A673 (cell line): ENCODE measurements at places on chromosomes 5 and 9. TPM values are rescaled to one million over a fixed set of nuclear protein-coding genes. Genes with fewer than 3 reads are reported as not detected.

DNA sequence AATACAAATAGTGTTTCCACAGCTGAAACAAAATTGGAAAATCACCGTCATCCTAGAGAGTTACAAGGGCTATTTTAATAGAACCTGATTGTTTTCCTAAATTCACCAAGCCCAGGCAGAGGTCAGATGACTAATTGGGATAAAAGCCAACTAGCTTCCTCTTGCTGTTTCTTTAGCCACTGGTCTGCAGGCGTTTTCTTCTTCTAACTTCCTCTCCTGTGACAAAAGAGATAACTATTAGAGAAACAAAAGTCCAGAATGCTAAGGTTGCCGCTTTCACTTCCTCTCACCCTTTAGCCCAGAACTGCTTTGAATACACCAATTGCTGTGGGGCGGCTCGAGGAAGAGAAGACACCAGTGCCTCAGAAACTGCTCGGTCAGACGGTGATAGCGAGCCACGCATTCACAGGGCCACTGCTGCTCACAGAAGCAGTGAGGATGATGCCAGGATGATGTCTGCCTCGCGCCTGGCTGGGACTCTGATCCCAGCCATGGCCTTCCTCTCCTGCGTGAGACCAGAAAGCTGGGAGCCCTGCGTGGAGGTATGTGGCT is at the start of gene TLR4:
TLR4 (plus strand) TSS at position 380 of the 552 bp plus-strand sequence; CDS start at position 450, 70 bp downstream.
- no peak for DNase-seq
- H3K27me3 ChIP-seq = no peaks in the 10 kb centered on the region
- H3K36me3 ChIP-seq = no peaks in the 10 kb centered on the region
- H3K4me1 ChIP-seq = no peaks in the 10 kb centered on the region
- no peak within 1 kb of the TSS for H3K4me3 ChIP-seq

GRCh38 chr9:20236676-20237075 is 385.6 kb downstream of the MLLT3 start:
- H3K36me3 ChIP-seq = no peaks in the 10 kb centered on the region
- no peaks in the 10 kb centered on the region for H3K4me1 ChIP-seq
- H3K27me3 ChIP-seq = no peaks in the 10 kb centered on the region
- H3K27ac ChIP-seq = no peak overlapping the region
- DNase-seq = no peak

DNA sequence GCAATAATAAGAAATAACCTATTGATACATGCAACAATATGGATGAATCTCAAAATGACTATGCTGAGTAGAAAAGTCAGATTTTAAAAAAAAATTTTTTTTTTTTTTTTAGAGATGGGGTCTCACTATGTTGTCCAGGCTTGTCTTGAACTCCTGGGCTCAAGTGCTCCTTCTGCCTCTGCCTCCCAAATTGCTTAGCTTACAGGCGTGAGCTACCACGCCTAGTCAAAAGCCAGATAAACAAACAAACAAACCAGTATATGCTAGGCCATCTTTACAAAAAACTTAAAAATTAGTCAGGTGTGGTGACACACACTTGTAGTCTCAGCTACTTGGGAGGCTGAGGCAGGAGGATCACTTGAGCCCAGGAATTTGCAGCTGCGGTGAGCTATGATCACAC is 79.0 kb downstream of the MED27 start:
- H3K4me3 ChIP-seq = no peak overlapping the region
- H3K36me3 ChIP-seq = no peaks in the 10 kb centered on the region
- no peak overlapping the region for H3K27ac ChIP-seq
- no peak for DNase-seq
- no peaks in the 10 kb centered on the region for H3K27me3 ChIP-seq

DNA sequence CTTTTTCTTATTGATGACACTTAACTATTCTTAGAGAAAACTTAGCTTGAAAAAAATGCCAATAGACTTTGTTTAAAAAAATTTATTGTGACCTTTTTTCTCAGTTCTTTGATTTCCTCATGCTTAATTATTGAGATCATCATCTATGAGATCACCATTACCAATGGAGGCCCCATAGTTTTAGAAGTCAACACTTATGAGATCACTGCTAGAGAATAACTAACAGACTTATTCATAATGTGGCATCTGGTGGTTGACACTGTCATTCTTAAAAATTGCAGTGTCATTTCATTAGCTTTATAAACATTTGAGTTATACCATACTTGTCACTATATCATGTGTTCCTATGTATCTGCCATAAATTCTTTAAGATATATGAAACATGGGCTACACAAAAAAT is 14.9 kb upstream of the FEM1C start:
- H3K27me3 ChIP-seq = no peaks in the 10 kb centered on the region
- no peaks in the 10 kb centered on the region for H3K4me1 ChIP-seq
- no peak overlapping the region for H3K27ac ChIP-seq
- H3K4me3 ChIP-seq = no peak overlapping the region
- no peak for DNase-seq
- no peaks in the 10 kb centered on the region for H3K36me3 ChIP-seq

DNA sequence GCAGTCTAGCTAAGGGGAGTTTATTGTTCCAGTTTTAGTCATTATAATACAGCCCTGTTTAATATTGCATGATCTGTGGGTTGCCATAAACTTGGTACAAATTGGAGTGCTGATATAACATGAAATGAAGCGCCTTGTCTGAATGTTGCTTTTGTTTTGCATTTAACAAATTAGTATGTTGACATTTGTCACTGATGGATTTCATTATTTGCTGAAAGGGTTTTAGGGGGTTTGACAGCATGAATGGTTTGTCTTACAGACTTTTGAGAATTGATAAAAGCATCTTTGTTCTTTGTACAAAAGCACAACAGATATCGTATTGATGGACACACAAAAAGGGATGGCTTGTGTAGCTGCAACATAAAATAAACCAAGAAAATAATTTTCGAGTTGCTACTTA is 178.3 kb downstream of the AOPEP start:
- peaks cover 14% of the 10 kb centered on the region for H3K4me1 ChIP-seq
- H3K27ac ChIP-seq = no peak overlapping the region
- H3K4me3 ChIP-seq = no peak overlapping the region
- no peaks in the 10 kb centered on the region for H3K36me3 ChIP-seq

GRCh38 chr5:179223528-179223927 is 121.7 kb downstream of the ADAMTS2 start:
- DNase-seq = no peak
- H3K4me1 ChIP-seq = no peaks in the 10 kb centered on the region
- no peaks in the 10 kb centered on the region for H3K27me3 ChIP-seq
- no peaks in the 10 kb centered on the region for H3K36me3 ChIP-seq
- H3K4me3 ChIP-seq = no peak overlapping the region

DNA sequence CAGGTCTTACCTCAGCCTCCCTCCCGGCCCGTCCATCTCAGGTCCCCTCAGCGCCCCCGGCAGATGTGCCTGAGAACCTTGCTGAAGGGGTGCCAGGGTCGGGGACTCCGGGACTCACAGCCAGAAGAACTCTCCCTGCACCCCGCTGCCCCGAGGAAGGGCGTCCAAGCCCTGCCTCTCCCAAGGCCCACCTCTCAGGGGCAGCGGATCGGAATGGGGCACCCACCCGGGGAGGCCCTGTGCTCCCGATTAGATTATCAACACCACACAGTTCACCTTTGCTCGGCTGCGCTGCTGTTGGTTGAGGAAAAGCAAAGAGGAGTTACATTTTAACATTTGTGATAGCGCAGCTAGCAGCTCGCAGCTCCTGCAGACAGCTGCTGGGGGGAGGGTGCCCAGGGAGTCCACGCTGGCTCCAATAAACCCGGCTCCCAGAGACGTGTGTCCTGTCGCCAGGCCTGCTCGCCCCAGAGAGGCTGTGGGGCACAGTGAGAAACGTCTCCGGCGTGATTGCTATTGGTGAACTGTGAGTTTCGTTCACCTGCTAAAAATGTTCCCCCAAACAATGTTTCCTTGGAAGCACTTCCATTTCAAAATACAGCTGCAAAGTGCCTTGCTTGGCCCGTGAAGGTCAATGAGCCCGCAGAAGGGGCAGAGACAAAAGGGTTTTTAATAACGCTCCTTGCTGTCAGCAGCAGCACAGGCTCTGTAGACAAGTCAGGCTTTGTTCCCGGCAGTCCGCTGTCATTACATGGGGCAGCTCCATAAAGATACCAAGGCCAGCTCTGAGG is 18.6 kb upstream of the SLC6A19 start:
- H3K27me3 ChIP-seq = peaks cover under 1% of the 10 kb centered on the region
- DNase-seq = no peak
- H3K36me3 ChIP-seq = no peaks in the 10 kb centered on the region
- no peaks in the 10 kb centered on the region for H3K4me1 ChIP-seq
- H3K4me3 ChIP-seq = no peak overlapping the region

DNA sequence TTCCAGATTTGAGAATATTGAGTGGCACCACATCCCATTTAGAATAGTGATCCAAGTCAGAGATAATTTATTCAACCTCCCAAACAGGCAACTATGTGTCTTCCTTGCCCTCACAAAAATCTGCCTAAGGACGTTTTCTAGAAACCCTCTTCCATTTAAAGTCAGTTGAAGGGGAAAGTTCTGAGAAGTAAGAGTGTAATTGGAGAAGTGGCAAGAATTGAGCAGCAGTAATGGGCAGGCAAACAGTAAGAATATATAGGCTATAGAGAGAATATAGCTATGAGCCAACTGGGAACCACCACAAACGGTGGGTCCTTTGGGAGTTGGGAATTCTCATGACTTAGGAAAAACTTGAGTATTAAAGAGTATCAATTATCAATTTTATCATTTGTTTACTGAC is 31.1 kb upstream of the CETN3 start:
- DNase-seq = no peak
- H3K36me3 ChIP-seq = no peaks in the 10 kb centered on the region
- H3K4me1 ChIP-seq = peaks cover 3% of the 10 kb centered on the region
- no peak overlapping the region for H3K27ac ChIP-seq

DNA sequence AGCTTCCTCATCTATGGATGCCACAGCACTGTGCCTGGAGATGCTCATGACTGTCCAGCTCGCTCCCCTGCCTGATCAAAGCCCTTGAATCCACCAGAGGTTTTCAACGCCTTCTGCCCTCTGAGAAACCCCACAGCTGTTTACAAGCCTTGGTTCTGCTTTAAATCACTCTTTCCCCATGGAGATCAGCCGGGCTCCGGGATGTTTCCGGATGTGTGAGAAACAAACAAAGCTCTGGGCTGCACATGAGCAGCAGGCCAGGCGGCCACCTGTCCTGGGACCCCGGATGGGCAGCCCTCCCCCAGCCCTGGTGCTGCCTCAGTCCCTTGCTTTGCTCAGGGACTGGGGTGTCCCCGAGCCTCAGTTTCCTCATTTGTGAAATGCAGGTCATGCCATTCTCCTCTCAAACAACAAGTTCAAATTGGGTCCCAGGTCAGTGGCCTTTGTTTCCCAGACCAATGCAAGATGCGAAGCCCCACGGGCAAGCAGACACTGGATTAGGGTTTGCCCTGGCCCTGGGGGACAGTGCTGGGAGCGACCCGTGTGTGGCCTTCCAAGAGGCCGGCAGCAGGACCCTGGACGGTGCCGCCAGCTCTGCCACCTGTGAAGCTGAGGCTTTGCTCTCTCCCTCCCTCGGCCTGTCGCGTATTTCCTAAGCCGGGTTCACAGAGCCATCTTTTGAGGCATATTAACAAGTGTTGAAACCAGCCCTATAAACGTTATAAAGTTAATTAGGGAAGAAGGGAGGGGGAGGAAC is 42.4 kb upstream of the PHYKPL start:
- no peaks in the 10 kb centered on the region for H3K27me3 ChIP-seq
- H3K4me1 ChIP-seq = no peaks in the 10 kb centered on the region
- no peak for DNase-seq
- H3K4me3 ChIP-seq = no peak overlapping the region
- no peaks in the 10 kb centered on the region for H3K36me3 ChIP-seq

DNA sequence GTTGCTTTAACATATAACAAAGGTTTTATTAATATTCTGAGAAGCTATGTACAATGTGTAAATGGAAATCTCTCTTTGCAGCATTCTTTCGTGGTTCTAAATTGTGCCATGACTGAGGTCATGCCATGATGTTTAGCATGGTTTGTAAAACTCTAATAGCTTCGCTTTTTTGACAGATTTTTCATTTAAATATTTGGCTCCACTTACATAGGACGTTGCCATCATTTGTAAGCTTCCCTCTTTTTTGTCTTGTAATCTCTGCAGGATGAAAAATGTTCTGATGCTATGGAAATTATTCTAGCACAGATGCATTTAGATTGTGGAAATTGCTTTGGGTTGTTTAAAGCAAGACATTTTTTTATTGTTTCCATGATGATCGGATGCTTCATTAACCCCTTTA is 1054.8 kb downstream of the MAT2B start:
- H3K27ac ChIP-seq = no peak overlapping the region
- no peak for DNase-seq

GRCh38 chr9:27943501-27943900 is 370.2 kb upstream of the C9orf72 start:
- no peaks in the 10 kb centered on the region for H3K4me1 ChIP-seq
- no peaks in the 10 kb centered on the region for H3K36me3 ChIP-seq
- DNase-seq = no peak

- no peaks in the 10 kb centered on the region for H3K4me1 ChIP-seq
- no peak overlapping the region for H3K4me3 ChIP-seq
- no peaks in the 10 kb centered on the region for H3K27me3 ChIP-seq
Observed at GRCh38 chr5:53239301-53239990, 129.9 kb upstream of the MOCS2 start.

GRCh38 chr5:98605426-98605825 is 168.0 kb upstream of the RGMB start:
- no peaks in the 10 kb centered on the region for H3K4me1 ChIP-seq
- peaks cover 43% of the 10 kb centered on the region for H3K27me3 ChIP-seq
- H3K27ac ChIP-seq = no peak overlapping the region
- no peak overlapping the region for H3K4me3 ChIP-seq
- no peak for DNase-seq

IFNA4 gene
- not detected in 2 replicates for total RNA-seq

ZFP37 gene
- 5.4 TPM in 2 replicates for total RNA-seq

THBS4 gene
- 0.43 and 1.6 TPM in 2 replicates for total RNA-seq
